ENCODE measurements at places on chromosomes 6 and 20.
A peak's percentile ranks its signal among the peaks of the same experiment; 100 is the strongest.

- DNase-seq: no peak
These were observed 95.0 kb downstream of the THBS2 start for GRCh38 chr6:169158691-169159090.

DNA sequence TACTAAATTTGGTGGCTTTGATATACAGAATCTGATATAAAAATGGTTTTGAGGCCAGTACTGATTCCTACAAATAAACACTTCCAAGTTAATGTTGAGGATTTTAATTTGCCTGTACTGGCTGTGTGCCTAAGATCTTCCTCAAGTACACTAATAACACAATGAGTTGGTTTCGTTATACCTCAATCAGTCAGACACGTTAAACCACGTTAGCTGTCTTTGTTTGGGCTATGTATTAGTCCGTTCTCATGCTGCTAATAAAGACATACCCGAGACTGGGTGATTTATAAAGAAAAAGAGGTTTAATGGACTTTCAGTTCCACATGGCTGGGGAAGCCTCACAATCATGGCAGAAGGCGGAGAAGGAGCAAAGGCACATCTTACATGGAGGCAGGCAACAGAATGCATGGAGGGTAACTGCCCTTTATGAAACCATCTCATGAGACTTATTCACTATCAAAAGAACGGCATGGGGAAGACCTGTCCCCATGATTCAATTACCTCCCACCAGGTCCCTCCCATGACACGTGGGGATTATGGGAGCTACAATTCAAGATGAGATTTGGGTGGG, 46.2 kb downstream of the NT5E start:
- no peak for DNase-seq

- peak; percentile 21 for DNase-seq
These were observed 1.1 kb upstream of the BEND3 start for GRCh38 chr6:107116328-107116892.

DNA sequence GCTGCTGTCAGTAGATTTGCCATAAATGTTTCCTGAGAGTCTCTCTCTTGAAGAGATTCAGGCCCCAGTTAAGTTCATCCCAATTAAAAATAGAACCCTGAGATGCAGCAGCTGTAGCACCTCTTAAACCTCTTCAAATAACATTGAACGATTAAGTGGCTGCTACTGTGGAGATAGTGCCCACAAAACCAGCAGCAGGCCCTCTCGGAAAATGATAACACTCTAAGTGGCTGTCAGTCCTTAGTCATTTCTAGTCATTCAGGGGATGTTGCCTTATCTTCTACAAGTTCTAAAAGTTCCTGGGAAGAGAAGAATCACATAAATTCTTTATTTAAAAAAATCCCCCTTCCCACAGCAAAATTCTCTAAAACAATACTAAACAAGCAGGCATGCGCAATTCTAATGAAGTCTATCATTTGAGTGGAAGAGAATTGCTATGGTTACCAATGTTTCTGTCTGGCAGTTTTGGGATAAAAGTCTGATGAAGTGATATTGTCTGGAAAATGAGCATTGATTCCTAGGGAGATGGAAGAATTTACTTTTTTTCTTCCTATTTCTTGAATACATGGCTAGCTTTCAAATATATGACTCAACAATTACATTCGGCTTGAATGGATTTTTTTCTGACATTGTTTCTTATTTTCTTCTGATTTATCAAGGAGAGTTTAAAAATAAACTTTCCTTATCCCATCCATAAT, 131.9 kb downstream of the TRMT11 start:
- no peak for DNase-seq

DNA sequence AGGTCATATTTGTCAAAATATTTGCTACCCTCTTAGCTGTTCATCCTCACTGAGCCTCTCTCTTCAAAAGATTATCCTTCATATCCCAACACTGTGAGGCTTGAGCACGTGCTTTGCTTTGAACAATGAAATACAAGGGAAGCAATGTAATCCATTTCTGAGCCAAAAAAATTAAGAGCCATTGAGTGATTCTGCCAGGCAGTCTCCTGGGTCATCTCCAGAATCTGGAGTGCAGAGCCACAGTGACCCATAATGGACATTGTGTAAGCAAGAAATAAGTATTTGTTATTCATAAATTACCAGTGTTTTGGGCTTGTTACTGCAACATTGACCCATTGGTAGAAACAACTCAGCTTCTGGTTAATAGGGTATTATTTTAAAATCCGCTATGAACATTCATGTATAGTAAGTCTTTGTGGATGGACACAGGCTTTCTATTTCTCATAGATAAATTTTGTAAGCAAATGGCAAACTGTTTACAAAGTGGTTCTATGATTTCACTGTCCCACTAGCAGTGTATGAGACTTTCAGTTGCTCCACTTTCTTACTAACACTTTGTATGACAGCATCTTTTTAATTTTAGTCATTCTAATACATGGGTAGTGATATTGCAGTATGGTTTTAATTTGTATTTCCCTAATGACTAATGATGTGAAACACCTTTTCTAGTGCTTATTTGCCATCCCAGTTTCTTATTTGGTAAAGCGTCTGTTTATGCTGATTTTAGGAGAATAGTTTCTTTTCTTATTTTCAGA, 358.2 kb downstream of the PLCB1 start:
- no peak for DNase-seq

DNA sequence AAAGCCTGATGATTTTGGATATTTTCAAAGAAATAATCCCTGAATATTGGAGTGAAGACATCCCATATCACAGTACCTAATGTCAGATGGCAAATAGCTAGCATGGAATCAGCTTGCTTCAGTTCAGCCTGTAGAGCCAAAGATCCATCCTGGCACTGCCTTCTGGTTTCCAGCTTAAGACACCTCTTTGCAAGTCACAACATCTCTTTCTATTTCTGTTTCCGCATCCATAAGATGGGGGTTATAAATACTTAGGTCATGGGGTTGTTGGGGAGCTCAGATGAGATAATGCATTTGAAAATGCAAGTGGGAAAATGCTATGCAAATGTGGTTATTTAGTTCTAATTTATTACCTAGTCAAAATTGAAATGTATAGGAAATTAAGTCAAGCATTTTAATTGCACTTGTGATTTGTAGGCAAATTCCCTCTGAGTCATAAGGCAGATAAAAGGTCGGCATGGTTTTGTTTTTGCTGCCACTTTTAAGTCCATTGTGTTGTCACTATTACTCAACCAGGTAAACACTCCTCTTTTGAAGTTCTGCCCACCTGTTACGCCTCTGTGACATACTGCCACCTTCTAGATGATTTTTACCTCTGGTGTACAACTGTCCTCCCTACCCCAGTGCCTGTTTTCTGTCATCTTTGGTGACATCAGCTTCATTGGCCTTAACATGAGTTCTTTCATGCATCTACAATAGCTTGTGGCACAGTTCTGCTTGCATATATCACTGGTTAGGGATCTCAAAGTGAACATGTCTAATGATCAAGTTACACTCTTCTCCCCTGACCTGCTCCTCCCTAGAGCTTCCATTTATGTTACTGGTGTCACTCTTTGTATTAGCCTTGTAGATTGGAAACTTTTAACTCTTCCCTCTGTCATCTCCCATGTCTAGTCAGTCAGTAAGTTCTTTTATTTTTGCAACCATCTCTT, 96.6 kb downstream of the CDKAL1 start:
- peak; percentile 7 for DNase-seq

DNA sequence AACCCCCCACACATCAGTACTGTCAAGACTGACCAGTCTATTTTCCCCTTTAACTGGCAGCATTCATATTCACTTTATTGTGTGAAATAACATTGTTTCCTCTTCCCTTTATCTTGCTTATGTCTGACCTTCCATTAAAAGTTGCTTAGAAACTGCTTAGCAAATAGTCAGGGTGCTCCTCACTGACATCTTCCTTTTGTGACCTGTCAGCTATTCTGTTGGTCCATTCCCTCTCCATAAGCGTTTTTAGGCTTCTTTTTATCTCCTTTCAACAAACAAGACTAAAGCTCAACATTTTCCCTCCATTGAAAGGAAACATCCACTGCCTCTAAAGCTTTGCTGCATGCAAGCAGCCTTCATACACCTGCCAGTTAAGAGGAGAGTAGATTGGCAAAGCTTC, 147.7 kb upstream of the VGLL2 start:
- DNase-seq: no peak

DNA sequence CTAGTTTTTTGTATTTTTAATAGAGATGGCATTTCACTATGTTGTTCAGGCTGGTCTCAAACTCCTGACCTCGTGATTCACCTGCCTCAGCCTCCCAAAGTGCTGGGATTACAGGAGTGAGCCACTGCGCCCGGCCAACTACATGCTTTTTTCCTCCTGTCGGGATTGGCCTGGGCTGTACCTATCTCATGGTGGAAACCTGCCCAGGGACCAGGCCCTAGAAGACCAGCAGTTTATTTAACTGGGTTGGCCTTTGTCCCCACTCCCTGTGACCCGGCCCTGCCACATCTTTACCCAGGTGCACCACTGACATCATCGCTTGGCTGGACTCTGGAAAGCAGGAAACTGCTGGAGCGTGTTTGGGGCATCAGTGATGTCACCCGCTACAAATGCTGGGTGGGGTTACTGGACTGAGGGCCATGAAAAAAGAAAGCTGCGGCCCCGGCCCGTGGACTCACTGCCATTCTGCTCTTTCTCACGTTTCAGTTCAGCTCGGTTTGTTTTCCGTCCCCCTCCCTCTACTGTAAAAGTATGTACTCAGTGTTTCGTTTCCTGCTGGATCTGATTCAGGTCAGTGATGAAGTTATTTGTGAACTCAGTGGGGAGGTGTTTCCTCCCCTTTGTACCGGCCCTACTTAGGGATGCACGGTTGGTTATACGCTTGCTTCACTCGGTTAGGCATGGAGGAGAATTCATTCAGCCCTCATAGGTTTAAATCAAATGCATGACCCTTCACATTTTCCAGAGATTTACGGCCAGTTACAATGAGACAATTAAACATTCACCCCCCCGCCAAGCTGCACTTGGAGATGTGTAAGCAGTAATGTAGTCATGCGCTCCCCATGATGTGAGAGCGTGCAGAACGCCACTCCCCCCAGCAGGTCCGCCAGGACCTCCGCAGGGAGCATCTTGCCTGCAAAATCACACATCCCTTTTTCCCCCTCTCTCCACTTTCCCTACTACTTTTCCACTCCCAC, 179.3 kb downstream of the MTHFD1L start:
- DNase-seq: no peak

GRCh38 chr6:31585491-31585890, 586 bp upstream of the LST1 start:
- peak; percentile 58 for DNase-seq

DNA sequence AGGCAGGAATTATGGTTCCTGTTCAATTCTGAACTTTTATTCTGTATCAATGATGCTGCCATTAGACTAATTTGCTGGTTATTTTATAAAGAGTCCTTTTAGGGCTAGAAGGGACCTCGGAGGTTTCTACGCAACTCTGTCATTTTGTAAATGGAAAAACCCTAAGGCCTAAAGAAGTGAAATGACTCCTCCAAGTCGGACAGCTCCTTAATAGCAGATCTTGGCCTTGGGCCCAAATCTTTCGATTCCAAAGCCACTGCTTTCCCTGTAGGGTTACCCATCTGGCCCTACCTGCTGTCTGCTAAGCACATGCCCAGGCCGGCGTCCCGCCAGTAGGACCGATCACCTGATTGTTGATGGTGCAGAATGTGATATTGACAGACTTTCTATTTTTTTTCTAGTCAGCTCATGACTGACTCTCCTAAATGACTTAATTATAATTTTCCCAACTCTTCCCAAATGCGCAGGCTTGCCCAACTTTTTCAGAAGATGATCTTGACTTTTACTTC, 40.2 kb downstream of the PLEKHG1 start:
- DNase-seq: no peak

- no peak for DNase-seq
These were observed 78.2 kb downstream of the C6orf118 start for GRCh38 chr6:165231177-165231576.

DNA sequence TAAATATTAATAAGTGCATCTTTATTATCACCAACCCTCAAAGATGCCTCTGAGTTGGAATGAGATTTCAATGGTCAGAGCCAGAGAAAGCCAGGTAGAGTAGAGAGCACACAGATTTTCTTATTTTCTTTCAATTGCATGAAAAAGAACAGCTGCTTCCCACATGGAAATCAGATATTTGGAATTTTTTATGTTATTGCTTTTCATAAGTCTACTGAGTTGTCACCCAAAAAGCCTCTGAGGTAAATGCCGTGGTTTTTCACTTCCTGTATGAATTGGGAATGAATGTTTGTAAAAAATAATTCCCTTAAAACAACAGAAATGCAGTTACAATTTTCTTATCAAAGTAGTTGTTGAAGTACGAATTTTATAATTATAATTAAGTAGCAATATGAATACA, 563.1 kb downstream of the RFPL4B start:
- no peak for DNase-seq

GRCh38 chr6:56647172-56647762, 4.6 kb upstream of the DST start:
- no peak for DNase-seq

DNA sequence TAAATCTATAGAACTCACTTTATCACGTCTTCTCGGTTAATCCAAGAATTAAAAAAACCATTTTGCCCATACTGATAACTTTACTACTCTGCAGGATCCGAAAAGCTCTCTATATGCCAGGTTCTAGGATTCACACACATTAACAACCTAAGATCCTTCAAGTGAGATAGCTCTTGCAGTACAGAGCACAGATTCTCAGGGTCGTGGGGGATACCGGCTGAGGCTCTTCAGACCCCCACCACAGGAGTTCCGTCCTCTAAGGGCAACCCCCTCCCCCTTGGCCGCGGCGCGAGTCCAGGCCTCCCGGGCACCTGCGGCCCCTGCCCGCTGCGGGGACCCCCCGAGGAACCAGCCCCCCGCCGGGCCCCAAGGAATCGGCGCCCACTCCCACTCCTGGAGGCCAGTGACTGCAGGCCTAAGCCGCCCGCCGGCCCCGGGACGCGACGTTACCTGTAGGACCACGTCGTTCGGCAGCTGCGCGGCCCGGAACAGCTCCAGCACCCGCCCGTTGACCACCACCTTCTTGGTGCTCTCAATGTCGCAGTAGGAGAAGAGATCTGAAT, 892 bp downstream of the REPS1 start:
- no peak for DNase-seq

- no peak for DNase-seq
These were observed 30.5 kb downstream of the QRSL1 start for GRCh38 chr6:106659859-106660258.

- DNase-seq: no peak
These were observed 170.1 kb upstream of the LAMP5 start for GRCh38 chr20:9344083-9344920.

Data from activated CD4-positive, alpha-beta T cell treated with anti-CD3 and anti-CD28 coated beads, Interleukin-2, amount 50 U/mL, for 48 hours (primary cell).